ENCODE measurements at places on chromosomes 3 and 15.

DNA sequence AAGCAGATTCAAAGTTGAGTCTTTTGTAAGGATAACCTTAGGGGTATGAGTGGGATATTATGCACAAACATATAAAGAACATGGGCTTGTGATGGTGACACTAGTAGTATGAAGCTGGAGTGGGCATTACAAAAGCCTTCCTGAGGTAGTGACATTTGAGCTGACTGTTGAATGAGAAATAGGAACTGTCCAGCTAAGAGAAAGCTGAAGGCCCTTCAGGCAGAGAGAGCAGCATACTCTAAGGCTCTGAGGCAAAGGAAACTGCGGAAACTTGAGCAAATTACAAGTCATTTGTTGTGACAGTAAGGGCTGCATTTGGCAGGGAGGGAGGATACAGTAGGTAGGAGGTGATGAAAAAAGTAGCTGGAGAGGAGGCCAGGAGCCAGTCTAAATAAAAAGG is 190.7 kb upstream of the CD96 start:
- no peak for DNase-seq

- no peak for DNase-seq
These were observed 84.0 kb downstream of the ATP13A4 start for GRCh38 chr3:193470710-193471109.

- no peak for DNase-seq
These were observed 287.3 kb upstream of the ADAMTS9 start for GRCh38 chr3:64975147-64975546.

DNA sequence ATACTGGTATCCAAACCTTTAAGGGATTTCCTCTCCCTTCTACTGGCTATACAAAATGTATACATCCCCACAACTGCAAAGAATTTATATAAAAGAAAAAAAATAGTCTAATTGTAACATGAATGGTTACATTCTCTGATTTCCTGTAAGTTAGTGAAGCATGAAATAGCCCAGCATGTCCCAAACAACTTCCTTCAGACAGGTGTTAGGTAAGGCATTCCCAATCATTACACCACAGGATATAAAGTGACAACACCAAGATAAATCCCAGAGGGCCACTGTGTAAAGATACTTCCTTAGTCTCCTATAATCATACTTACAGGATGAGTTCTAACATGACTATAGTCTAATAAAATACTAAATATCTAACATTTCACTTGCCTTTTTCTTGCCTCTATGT is 7.6 kb downstream of the CMTM6 start:
- DNase-seq, result no peak

DNA sequence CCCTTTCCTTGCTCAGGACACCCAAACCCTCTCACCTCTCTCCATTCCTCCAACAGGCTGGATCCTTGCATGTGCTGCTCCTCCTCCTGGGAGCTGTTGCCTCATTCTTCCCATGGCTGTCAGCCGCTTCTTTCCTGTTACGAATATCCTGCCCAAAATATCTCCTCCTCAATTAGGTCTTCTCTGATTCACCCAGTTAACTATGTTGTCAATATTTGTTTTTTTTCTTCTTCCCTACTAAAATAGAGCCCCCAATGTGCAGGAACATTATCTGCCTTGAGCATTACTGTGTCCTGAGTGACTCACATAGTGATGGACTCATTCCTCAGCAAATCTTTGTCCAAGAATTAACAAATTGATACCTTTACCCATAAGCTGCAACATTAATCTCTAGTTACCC is 357.2 kb downstream of the CLSTN2 start:
- no peak for DNase-seq

All from H7 (cell line).